Placental pericyte (primary cell): ENCODE measurements at places on chromosomes 13 and 19. TPM values are rescaled to one million over a fixed set of nuclear protein-coding genes. Genes with fewer than 3 reads are reported as not detected.

SPACA4 gene
- not detected in 2 replicates for total RNA-seq

PAK4 gene
- total RNA-seq = 10.3 and 14.6 TPM in 2 replicates

SCEL gene
- total RNA-seq = under 0.01 TPM in 1 of 2 replicates, not detected in the other

LMTK3 gene
- total RNA-seq = 0.14 TPM in 1 of 2 replicates, not detected in the other

P2RY11 gene
- total RNA-seq = 1.3 and 3.3 TPM in 2 replicates

HNRNPM gene
- total RNA-seq = 50.8 and 71.0 TPM in 2 replicates

TNNT1 gene
- total RNA-seq = 0.57 and 2.8 TPM in 2 replicates

ZNF541 gene
- total RNA-seq = not detected in 2 replicates

ZFP82 gene
- total RNA-seq = 4.4 and 5.9 TPM in 2 replicates

COX7A1 gene
- 0.88 and 11.7 TPM in 2 replicates for total RNA-seq

NLRP11 gene
- not detected in 2 replicates for total RNA-seq
